ENCODE measurements at places on chromosomes 5 and 9.

GRCh38 chr5:15844871-15845270 lies 334.7 kb downstream of the MARCHF11 start:
- DNase-seq: no peak

GRCh38 chr5:173496129-173496882 lies 120.1 kb downstream of the BOD1 start:
- DNase-seq: no peak

- DNase-seq: no peak
Observed at GRCh38 chr9:79526149-79526672, 45.6 kb upstream of the TLE4 start.

GRCh38 chr9:1002678-1003077 lies 26.2 kb downstream of the DMRT3 start:
- DNase-seq: no peak

GRCh38 chr9:20474496-20474895 lies 147.8 kb downstream of the MLLT3 start:
- no peak for DNase-seq

DNA sequence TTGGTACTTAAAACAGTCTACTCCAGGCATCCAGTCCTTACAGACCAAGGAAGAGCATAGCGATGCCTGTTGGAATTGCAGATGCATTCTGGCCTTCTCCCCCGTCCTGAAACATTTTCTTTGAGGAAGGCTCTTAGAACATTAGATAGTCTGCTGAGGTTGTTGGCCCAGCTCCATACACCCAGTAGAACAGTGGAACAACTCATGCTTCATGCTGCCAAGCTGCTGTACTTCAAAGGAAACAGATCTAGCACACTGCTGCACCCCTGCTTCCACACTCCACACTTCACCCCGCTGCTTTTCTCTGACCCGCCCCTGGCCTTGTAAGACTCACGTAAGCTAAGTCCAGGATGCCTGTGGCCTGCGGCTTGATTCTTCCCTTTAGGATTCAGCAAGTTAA lies 33.4 kb upstream of the NCS1 start:
- DNase-seq: peak; percentile 10

DNA sequence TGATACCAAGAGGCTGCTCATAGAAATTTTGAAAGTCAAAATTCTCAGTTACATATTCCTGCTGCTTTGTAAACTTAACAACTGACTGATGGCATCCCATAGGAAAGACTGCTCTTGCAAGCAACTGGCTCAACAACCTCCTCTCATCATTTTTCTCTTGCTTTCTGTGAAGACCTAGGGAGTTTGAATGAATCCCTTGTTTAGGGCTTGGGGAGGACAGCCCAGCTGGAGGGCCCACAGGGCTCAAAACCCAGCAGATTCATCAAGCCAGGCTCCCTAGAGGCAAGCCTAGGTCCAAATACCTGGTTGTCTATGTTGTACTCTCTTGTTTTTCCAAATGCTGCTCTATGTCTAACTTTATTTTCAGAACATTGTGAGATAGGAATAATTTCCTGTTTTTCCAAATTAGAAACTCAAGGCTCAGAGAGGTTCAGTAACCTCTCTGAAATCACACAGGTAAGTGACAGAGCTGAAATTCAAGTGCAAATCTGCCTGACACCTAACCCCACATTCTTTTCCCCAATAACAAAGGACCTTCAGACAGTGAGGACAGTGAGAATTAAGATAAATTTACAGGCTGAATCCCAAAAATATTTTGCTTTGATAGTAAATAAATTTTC lies 558.9 kb upstream of the KLF4 start:
- DNase-seq: no peak

- DNase-seq: no peak
Observed at GRCh38 chr5:1639757-1640156, 116.0 kb upstream of the LPCAT1 start.

DNA sequence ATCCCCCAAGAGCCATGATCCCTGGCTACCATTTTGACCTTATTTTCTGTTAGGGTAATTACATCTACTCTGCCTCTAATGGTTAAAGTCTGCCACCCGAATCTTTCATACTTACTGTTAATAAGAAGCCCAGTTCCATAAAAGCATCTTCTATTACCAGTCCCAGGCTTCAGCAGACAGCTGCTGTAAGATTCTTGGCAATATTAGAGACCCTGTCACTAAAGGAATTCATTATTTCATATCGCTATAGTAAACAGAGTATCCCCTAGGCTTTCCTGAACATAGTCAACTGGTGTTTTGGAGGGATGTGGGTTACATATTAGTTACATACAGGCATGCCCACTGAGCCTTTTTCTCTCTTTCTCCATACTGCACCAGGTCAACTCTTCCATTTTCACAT lies 608.7 kb upstream of the SEMA6A start:
- no peak for DNase-seq

DNA sequence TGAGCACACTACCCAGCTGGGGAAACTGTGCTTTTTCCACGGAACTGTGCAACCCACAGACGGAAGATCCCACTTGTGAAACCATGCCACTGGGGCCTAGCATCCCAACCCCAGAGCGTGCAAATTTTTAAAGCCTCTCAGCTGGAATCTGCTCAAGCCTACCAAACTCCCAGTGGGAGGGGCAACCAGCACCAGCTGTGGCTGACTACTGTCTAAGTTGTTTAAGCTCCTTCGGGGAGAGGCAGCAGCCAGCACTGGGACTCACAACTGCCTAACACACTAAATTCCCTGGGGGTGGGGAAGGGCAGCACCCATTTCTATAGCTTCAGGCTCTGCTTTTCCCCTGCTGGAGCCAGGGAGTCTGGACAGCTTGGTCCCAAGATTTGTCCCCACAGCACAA lies 287.6 kb upstream of the MSX2 start:
- DNase-seq: no peak

DNA sequence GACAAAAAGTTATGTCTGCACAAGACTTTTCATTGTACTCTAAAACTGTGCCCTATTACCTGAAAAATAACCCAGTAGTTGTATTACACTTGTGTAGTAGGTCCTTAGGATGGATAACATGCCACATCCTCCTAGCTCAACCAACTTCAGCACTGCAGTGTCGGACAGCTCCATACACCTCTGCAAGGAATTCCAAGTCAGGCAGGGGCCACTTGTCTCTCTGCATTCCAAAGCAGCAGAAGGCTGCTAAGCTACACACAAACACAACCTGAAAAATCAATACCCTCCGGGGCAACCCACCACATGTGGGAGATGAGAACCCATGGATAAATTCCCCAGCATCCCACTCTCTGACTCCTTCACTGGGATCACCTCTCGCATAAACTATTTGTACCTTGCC lies 50.2 kb downstream of the MED10 start:
- no peak for DNase-seq

DNA sequence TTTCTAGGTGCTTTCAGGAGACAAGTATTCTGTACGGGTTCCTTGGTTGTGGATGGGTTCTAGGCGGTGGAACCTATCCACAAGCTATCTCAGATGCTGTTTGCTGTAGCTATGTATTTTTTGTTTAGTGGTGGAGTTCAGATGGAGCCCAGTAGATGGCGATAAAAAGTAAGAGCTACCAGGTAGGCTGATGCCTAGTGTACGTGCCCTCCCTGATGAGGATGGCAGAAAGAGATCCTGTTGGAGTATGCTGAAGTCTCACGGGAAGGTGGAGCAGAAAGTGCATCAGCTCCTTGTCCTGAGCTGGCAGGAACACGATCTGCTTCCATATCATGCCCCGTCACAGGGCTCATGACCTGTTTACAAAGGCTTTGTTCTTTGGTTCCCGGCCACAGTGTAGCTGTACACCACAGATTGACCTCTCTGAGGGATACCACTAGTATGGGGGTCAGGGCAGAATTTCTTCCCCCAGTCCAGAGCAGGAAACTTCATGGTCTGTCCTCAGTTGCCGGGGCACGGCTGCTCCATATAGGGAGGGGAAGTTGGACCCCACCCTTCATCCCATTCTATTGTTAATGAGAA lies 12.6 kb upstream of the UGT3A2 start:
- DNase-seq: no peak

GRCh38 chr5:79702606-79703380 lies 13.2 kb downstream of the CMYA5 start:
- no peak for DNase-seq

GRCh38 chr5:35626108-35626507 lies 8.4 kb downstream of the SPEF2 start:
- no peak for DNase-seq

DNA sequence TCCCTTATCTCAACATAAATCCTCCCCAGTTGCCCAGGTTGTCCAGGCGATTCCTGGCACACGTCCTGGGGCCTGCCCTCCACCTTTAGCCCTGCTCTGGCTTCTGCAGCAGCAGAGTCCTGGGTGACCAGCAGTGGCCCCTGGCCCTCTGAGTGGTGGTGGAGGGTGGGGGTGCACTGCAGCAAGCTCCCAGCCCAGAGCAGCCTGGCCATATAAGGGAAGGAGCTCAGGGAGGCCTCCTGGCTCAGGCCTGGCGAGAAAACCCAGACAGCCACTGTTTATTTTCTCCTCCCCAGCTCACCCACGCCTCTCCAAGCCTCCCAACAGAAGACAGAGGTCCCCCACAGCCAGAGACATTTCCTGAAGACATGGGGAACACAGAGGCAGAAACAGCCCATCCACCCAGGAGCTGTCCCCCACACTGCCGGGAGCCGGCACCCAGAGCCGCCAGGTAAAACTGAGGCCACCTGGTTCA lies 44.7 kb upstream of the IL17B start:
- DNase-seq: no peak

- no peak for DNase-seq
Observed at GRCh38 chr5:38207343-38207742, 51.0 kb upstream of the EGFLAM start.

DNA sequence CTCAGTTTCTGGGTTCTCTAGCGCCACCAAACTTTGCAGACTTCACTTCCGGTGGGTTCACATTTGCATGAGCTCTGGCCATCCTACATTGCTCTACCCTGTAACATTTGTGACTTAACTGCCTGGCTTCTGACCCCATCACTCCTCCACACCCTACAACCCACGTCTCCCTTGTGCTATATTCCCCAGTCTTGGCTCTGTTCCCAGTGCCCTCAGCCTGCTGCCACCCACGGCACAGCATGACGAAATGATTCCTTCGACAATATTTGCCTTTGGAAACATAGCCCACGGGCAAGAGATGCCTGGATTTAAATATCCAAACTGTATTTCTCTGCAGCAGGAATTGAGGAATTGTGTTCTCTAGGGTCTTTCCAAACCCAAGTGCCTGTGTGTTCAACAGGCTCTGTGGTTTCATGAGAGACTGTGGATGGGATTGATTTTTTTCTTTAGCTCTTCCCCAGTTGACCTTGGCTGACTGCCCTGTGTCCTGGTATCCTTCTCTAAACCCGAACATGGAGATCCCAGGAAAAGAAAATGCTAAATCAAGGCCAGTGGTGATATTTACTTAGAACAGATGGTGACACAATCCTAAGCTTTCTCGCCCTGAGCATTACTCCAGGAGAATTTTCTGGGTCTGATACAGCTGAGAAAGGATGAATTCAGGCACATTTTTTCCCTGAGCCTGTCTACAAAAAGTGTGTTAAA lies 44.4 kb upstream of the GRIA1 start:
- DNase-seq: no peak

- DNase-seq: no peak
Observed at GRCh38 chr5:172052450-172053236, 46.2 kb upstream of the FBXW11 start.

- DNase-seq: no peak
Observed at GRCh38 chr5:72376381-72376780, 56.2 kb downstream of the PTCD2 start.

GRCh38 chr5:133214153-133214820 lies 162.5 kb downstream of the HSPA4 start:
- DNase-seq: no peak

GRCh38 chr9:131670247-131671132 lies 69.4 kb downstream of the RAPGEF1 start:
- peak; percentile 21 for DNase-seq

- no peak for DNase-seq
Observed at GRCh38 chr9:113940077-113940476, 64.0 kb downstream of the ZNF618 start.

DNA sequence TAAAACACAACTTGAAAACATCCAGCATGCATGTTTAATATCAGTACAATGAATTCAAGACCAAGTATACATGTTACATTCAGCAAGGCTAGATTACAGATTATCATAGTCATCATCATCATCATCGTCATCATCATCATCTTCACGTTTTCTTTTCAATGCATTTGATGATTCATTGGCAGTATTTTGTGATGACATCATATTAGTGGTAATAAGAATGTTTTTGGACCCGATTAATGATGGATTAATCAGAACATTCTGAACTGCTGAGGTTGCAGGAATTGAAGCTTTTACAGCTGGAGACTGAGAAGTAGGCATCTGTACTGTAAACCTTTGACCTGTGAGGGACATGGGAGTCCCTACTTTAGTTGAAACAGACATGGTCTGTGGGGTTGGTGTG lies 4.5 kb downstream of the AK6 start:
- DNase-seq: no peak

DNA sequence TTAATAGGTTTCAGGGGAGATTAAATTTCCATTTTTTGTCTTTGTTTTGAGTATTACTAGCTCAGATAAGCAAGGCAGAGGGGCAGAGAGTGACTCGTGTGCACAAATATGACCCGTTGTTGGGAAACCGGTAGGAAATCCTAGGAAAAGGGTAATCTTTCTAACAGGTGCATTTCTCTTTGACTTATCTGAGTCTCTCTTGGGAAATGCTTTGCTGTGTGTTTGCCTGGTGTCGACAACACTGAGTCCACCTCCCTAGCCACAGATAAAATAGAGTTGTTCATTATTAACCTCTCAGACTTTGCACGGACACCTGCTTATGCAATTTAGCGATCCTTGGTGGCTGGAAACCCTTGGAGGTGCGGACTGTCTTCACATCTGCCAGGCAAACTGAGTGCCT lies 164.2 kb downstream of the FGF1 start:
- DNase-seq: no peak

DNA sequence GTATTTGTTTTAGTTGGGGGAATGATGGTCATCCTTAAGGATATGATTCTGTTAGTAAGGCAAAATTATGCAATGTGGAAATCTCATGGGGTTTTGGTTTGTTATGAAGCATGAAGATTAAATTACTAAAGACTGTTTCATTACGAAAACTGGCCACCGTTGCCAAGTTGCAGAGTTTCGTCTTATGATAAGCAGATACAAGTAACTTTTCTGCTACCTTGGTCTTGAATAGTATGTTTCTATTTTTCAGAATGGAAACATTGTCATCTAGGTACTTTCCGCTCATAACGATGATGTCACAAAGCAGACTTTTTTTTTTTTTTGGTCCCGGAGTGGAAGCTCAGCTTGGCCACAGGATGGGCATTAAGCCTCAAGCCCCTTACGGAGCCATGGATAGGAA lies 4.2 kb downstream of the CCNI2 start:
- DNase-seq: no peak

- DNase-seq: no peak
Observed at GRCh38 chr9:94056442-94056974, 27.8 kb upstream of the PTPDC1 start.

- no peak for DNase-seq
Observed at GRCh38 chr5:35852084-35852734, 4.5 kb upstream of the IL7R start.

DNA sequence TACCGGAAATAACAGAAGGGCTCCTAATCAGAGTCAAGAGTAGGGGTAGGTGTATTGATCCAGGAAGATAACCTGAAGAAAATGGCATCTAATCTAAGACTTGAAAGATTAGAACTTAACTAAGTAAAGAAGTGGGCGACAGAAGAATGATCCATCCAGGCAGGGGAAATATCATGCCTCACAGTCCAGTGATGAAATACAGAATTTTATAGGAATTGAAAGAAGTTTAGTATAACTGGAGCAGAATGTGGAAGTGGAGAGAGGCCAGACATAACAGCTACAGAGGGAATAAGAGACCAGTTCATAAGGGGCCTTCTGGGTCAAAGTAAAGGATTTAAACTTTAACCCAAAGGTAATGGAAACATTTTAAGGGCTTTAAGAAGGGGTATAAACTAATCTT lies 42.2 kb downstream of the ERP44 start:
- DNase-seq: no peak
